ENCODE measurements at places on chromosomes 1 and 21. TPM values are rescaled to one million over a fixed set of nuclear protein-coding genes. Genes with fewer than 3 reads are reported as not detected.

GRCh38 chr1:93623875-93624274, 57.8 kb downstream of the BCAR3 start:
- DNase-seq, result no peak
- no peak overlapping the region for H3K27ac ChIP-seq
- no peaks in the 10 kb centered on the region for H3K27me3 ChIP-seq
- peaks cover 14% of the 10 kb centered on the region for H3K4me1 ChIP-seq

- no peak overlapping the region for H3K4me3 ChIP-seq
- H3K27me3 ChIP-seq, result no peaks in the 10 kb centered on the region
- H3K4me1 ChIP-seq, result no peaks in the 10 kb centered on the region
- no peak for DNase-seq
- H3K36me3 ChIP-seq, result no peaks in the 10 kb centered on the region
- no peak overlapping the region for H3K27ac ChIP-seq
Measured at GRCh38 chr1:107467286-107467685, 326.4 kb downstream of the NTNG1 start.

Gene EPHB2
- 3.3 TPM for total RNA-seq

Gene FAM78B
- 0.50 TPM for total RNA-seq

Gene RGS13
- total RNA-seq, result 4.3 TPM

Measured in esophagus muscularis mucosa (tissue), 4 donors.